ENCODE measurements at places on chromosomes 6 and 20.

GRCh38 chr6:163352966-163353365, 61.6 kb upstream of the QKI start:
- DNase-seq, result no peak

DNA sequence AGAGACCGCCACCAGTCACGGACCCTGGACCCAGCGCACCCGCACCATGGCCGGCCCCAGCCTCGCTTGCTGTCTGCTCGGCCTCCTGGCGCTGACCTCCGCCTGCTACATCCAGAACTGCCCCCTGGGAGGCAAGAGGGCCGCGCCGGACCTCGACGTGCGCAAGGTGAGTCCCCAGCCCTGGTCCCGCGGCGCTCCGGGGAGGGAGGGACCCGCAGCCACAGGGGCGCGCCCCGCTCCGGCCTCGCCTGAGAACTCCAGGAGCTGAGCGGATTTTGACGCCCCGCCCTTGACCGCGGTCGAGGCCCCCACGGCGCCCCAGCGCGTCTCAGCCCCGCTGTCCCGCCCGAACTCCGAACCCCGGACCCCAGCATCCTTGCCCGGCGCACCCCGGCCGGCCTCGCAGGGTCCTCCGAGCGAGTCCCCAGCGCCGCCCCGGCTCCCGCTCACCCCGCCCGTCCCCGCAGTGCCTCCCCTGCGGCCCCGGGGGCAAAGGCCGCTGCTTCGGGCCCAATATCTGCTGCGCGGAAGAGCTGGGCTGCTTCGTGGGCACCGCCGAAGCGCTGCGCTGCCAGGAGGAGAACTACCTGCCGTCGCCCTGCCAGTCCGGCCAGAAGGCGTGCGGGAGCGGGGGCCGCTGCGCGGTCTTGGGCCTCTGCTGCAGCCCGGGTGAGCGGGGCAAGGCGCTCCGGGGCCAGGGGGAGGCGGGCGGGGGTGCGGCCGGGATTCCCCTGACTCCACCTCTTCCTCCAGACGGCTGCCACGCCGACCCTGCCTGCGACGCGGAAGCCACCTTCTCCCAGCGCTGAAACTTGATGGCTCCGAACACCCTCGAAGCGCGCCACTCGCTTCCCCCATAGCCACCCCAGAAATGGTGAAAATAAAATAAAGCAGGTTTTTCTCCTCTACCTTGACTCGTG, at the start of gene OXT:
Gene OXT, plus strand, starts transcription at position 11 of the 920 bp plus-strand sequence. Its CDS starts 36 bp downstream, at position 47.
- DNase-seq, result no peak

DNA sequence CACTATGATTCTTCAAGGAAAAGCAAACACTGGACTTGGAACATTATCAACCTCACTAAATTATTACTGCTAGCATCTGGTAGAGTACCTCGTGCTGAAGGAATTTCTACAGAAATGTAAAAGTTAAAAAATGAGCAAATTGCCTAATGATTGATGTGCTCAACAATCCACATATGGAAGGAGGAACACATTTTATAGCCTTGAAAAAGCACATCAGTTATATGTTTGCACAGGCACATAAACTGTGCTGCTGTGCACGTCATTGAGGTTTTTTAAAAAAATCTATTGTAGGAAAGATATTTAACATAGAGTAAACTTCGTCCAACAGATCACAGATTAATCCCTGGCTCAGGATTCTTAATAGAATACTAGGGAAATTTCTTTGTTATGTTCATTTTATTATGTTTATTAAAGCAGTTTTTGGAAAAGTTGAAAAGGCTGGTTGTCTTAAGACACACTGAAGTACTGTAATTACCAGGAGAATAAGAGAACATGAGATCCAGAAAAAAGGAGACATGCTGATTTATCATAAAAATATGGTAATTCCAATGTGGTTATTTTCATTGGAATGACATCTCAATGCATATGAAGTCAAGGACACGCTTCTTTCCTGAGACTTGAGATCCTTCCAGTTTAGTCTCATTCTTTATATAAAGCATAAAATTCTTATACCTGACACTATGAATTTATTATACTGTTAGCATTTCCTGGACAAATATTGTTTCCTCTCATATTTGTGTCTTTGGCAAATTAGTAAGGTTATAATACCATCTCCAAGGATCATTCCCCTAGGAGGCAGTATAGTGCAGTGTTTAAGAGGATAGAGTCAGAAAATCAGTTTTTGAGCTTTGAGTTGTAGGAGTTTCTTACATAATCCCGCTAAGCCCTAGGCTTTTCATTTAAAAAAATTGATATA, 511.1 kb downstream of the TENT5A start:
- DNase-seq, result peak; percentile 58

GRCh38 chr20:53574819-53575218, 18.8 kb downstream of the ZNF217 start:
- no peak for DNase-seq

- DNase-seq, result peak; percentile 89
Measured at GRCh38 chr20:45419188-45420091, 3.5 kb downstream of the PIGT start.

DNA sequence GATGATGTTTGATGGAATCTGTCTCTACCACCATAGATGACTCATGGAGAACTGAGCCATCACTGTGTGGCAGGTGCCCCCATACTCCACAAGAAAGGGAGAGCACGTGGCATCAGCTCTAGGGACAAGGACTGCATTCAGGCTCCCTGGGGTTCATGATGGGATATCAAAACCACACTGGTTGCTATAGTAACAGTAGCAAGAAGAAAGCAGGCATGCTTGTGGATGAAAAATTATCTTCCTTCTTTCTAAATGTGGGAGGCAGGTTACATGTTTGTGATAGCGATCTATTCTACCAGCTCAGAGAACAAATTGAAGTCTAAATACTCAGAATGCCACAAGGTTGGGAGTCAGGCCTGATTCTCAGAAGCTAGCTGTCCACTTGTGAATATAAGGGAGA, 224.2 kb downstream of the ARHGAP18 start:
- no peak for DNase-seq

GRCh38 chr6:141874930-141875602, 257.7 kb upstream of the GJE1 start:
- DNase-seq, result peak; percentile 16

DNA sequence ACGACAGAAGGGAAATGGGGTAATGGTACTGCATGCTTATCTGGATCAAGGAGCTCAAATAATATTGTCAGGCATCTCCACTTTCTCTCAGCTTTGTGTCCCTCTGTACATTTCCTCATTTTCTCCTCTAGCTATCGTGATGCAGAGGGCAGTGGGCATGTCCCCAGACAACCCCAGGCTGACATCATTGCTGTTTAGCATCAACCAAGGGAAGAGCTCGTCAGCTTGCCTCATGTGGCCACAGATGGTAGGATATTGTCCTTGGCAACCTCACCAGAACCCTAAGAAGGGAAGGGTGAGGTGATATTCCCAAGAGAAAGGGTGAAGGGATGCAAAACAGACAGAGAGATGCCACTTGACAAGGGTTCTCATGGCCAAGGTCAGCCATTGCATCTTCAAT, 58.3 kb downstream of the MAFB start:
- no peak for DNase-seq

DNA sequence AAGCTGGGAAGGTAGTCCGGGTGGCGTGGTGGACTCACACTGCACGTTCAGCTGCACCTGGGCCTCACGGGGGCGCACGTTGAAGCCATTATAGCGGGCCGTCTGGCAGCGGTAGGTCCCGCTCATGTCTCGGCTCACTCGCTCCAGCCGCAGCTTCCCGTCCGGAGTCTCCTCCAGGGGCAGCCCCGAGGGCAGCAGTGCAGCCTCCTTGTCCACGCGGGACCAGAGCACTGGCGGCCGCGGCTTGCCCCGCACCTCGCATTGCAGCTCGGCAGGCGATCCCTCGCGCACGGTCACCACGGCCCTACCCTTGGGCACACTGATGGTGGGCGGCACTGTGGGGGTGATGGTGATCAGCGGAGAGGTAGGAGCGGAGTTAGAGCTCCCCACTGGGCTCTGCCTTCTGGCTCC, 47.6 kb downstream of the MDGA1 start:
- DNase-seq, result no peak
